GM12892 (cell line): ENCODE measurements at places on chromosomes 5 and 9.

GRCh38 chr5:82347201-82347865, 69.2 kb upstream of the RPS23 start:
- DNase-seq = no peak

- DNase-seq = no peak
Measured at GRCh38 chr9:124281931-124282371, 24.2 kb downstream of the NEK6 start.

GRCh38 chr5:441996-442334, 1.0 kb upstream of the EXOC3 start:
- DNase-seq = no peak

DNA sequence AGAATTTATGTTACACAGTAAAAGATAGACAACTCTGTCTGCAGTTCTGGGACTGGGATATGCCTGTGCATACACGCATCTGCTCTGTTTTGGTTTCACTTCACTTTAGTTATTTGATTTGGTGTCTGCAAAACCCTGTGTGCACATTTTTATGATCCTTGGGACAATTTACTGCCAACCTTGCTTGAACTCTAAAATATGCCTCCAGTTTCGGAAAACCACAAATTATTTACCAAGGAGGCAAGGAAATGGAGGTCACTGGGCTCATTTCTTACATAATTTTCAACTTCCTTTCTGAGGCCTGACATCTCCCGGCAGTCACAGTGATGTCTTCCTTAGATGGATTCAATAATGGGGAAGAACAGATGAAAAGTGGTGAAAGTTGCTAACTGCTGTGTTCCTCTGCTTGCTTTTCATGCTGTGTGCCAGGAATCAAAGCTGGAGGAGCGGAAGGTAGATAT, 61.2 kb upstream of the TAF11L2 start:
- DNase-seq = no peak

DNA sequence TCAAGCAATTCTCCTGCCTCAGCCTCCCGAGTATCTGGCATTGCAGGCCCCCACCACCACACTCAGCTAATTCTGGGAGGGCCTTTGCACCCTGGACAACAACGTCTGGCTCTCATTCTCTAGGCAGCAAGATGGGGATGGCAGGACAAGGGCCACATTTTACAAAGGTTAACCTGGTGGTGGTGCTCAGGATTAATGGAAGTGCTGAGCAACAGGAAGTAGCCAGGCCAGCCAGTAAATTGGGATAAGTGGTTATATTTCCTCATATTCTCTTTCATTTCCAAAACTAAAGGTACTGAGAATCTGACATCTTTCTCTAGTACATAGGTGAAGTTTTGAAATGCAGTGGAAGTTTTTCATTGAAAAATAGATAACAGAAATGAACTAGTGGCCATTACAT, 24.7 kb upstream of the ASPN start:
- DNase-seq = no peak

DNA sequence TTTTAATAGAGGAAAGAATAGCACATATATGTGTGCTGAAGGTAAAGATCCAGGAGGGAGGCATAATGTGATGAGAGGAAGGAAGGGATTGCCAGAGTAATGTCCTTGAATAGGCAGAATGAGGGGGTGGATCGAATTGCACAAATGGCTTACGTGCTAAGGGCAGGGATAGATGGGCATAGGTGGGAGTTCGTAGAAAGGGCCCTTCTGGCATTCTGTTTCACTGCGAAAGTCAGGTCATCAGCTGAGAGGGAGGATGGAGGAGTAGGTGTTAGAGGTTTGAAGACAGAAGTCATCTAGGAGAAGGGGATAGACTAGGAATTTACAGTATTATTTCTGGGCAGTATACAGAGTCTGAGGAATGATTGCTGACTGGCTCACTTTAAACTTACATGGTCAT, 32.1 kb downstream of the CNOT6 start:
- DNase-seq = no peak

DNA sequence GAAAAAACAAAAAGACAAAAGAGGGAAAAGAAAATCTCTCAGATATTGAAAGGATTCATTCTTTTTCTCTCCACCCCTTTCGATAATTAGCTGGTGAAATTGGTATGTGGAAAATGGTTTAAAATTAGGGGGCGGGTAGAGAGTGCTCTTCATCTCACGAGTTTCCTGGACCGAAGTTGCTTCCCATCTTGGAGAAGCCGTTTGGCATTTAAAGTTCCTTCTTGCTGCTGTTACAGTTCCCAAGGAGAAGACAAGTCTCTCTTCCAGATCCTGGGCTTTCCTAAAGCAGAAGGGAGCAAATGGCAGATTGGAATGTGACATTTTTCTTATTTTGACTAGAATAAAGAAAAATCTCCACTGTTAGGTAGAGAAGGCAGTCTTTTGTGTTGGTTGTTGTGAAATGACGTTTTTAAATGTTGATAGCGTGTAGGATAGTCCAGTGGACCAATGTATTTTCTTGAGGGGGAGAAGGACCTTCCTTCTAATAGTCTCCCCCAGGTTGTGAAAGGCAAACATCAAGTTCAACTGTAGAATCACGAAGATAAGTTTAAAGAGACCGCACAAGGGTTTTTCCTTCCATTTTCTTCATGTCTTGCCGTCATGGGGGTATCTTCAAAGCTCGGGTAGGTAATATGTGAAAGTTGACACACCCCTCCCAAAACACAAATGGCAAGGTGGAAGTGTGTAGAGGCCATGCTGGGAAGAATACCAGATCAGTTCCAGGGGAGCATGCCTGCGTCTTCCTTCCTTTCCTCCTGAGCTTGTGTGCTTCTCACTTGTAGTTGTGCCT, 77.5 kb downstream of the EHMT1 start:
- no peak for DNase-seq

DNA sequence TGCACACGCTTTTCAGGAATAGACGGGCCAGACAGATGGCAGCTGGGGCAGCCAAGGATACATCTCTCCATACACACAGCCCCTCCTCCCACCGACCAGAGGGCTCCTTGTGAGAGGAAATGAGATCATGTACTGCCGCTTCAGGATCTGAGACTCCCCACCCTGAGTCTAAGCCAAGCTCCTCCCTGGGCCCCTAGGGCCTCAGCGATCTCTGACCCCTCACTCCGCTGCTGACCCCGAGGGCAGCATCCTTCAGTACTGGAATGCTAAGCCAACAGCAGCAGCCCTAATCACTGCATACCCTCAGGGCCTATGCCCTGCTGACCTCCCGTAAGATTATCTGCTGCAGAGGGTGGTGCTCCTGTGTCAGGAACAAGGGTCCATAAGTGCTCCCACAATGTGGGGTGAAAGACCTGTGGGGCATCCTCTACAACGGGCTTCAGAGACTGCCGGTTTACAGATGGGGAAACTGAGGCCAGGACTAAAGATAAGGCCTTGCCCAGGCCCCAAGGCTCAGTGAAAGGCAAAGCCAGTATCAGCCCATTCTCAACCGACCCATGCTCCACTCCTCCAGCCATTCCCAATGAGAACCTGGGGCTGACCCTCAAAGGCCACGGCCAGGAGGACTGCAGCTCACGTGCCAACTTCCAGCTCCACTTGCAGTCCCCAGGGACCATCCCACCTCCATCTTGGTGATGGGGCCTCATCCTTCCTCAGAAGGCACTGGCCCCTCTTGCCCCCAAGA, 37.5 kb downstream of the BICD2 start:
- DNase-seq = no peak
